Heart left ventricle (tissue), 16 donors: ENCODE measurements at places on chromosomes 1 and 21. TPM values are rescaled to one million over a fixed set of nuclear protein-coding genes. Genes with fewer than 3 reads are reported as not detected.

TBCE gene
- total RNA-seq, result 22.1 TPM

MFSD2A gene
- total RNA-seq, result 0.96 TPM

NPHS2 gene
- total RNA-seq, result not detected

HSD3B2 gene
- not detected for total RNA-seq

CD1B gene
- not detected for total RNA-seq

WNT9A gene
- total RNA-seq, result 10.8 TPM

SYDE2 gene
- total RNA-seq, result 24.0 TPM

SPRR1B gene
- not detected for total RNA-seq

HRNR gene
- not detected for total RNA-seq

NSL1 gene
- total RNA-seq, result 24.9 TPM

RNF186 gene
- not detected for total RNA-seq

PLA2G4A gene
- total RNA-seq, result 5.8 TPM

ANKRD65 gene
- total RNA-seq, result 1.3 TPM

BEST4 gene
- 0.32 TPM for total RNA-seq

RBBP4 gene
- 112 TPM for total RNA-seq

KCNE2 gene
- not detected for total RNA-seq

AMY2B gene
- 25.2 TPM for total RNA-seq

WDTC1 gene
- 54.7 TPM for total RNA-seq

FDPS gene
- 67.3 TPM for total RNA-seq

LCE6A gene
- total RNA-seq, result not detected

C1orf94 gene
- not detected for total RNA-seq

SLC5A9 gene
- 0.09 TPM for total RNA-seq

FCRL5 gene
- total RNA-seq, result not detected

ZYG11B gene
- total RNA-seq, result 85.4 TPM

UBL4B gene
- total RNA-seq, result not detected

GCSAML gene
- not detected for total RNA-seq

RHOU gene
- total RNA-seq, result 3.0 TPM

RGS4 gene
- 8.4 TPM for total RNA-seq

PPM1J gene
- 8.3 TPM for total RNA-seq

S100A1 gene
- 2,197 TPM for total RNA-seq

ICOSLG gene
- total RNA-seq, result 1.1 TPM

HMGCS2 gene
- total RNA-seq, result 102 TPM

WNT2B gene
- total RNA-seq, result 4.0 TPM

NMNAT2 gene
- 3.2 TPM for total RNA-seq

CR1 gene
- total RNA-seq, result 1.9 TPM

GJA4 gene
- 22.5 TPM for total RNA-seq

HORMAD1 gene
- total RNA-seq, result 0.25 TPM

ACKR1 gene
- 23.7 TPM for total RNA-seq

MRPS21 gene
- total RNA-seq, result 75.2 TPM

LRRIQ3 gene
- 1.0 TPM for total RNA-seq

OR10J1 gene
- total RNA-seq, result not detected

FCRL4 gene
- not detected for total RNA-seq

ELAPOR1 gene
- not detected for total RNA-seq

TSPAN1 gene
- 1.2 TPM for total RNA-seq

HTR6 gene
- total RNA-seq, result not detected

DNAJC6 gene
- total RNA-seq, result 10.0 TPM

TTC24 gene
- total RNA-seq, result not detected

DMBX1 gene
- not detected for total RNA-seq

LCE5A gene
- total RNA-seq, result not detected

NT5C1A gene
- total RNA-seq, result 46.6 TPM

IFNLR1 gene
- total RNA-seq, result 3.3 TPM

GBP7 gene
- total RNA-seq, result not detected

TMEM200B gene
- total RNA-seq, result 0.89 TPM

PROK1 gene
- total RNA-seq, result 0.23 TPM
